T-cell (primary cell): ENCODE measurements at places on chromosomes 5 and 9.

DNA sequence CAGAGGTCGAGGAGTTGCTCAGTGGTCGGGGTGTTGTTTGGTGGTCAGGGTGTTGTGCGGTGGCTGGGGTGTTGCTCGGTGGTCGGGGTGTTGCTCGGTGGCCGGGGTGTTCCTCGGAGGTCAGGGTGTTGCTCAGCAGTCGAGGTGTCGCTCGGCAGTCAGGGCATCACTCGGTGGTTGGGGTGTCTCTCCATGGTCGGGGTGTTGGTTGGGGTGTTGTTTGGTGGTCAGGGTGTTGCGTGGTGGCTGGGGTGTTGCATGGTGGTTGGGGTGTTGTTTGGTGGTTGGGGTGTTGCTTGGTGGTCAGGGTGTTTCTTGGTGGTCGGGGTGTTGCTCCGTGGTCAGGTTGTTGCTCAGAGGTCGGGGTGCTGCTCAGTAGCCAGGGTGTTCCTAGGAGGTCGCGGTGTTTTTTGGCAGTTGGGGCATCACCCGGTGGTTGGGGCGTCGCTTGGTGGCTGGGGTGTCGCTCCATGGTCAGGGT lies 11.0 kb upstream of the GPSM1 start:
- peak; percentile 38 for DNase-seq

- no peak for DNase-seq
Observed at GRCh38 chr9:68927165-68927564, 86.7 kb downstream of the PRKACG start.

DNA sequence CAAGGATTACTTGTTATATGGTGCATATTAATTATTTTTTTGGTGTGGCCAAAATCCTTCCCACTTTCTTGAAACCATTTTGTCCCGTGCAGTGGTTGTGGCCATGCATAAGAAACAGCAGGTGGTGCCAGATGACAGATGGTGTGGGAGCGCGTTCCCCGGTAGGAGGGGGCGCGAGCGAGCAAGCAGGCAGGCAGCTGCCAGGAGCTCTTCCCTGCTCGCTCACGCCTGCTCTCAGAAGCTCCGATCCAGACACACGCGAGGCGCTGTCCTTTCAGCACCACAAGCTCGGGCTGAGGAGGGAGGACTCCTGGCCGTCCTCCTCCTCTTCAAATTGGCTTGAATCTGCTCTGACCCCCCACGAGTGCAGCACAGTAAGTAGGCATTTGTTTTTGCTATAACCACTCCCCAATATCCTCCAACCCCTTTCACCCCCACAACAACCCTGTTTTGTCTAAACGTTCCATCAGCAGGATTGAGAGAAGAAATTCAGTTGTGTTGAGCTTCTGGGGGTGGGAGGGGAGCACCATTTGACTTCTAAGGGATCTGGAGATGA lies at the start of gene NSG2:
TSS of gene NSG2 (plus strand) at position 237 of the 556 bp plus-strand sequence. CDS start 1,050 bp downstream, outside the sequence.
- no peak for DNase-seq

DNA sequence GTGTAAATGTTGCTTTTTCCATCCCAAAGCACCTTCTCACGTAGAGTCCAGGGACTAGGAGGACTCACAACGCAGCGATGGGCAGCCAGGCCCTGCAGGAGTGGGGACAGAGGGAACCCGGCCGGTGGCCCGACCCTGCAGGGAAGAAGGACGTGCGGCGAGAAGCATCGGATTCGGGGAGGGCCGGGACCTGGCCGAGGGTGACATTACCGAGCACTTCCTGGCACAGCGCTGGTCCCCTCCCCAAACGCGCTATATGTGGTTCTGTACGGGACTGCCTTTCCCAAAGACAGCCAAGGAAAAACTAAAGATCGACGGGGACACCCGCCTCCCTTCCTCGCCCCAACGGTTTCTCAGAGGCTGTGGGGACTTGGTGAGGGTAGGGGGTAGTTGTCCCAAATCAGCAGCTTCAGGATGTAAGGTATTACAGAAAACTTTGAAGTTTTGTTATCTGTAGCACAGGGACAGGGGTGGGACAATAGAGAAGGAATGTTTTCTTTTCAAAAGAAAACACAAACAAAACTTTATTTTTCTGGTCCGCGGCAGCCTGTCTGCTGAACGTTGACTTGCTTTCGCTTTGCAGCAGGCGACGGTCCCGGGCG lies 887 bp upstream of the MAP3K1 start:
- DNase-seq = peak; percentile 47

GRCh38 chr5:134479839-134480238 lies 45.6 kb upstream of the JADE2 start:
- DNase-seq = no peak

DNA sequence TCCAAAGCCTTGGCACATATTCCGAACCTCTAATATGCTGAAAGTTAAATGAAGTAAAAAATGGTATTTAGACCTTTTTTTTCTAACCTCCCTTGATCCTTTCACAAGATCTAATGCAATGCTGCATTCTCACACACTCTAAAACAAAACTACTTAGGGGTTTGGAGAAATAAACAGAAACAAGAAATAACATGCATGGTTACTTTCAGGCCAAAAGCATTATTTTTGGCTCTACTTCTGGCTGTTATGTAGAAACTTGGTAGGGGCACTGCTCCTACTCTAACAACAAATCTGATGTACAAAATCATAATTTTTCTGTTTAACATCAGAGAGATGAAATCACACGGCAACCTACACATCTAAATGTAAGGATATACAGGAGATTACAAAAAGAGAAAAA lies 51.2 kb downstream of the CHD1 start:
- DNase-seq = no peak

GRCh38 chr5:44997506-44997905 lies 188.8 kb downstream of the MRPS30 start:
- no peak for DNase-seq

DNA sequence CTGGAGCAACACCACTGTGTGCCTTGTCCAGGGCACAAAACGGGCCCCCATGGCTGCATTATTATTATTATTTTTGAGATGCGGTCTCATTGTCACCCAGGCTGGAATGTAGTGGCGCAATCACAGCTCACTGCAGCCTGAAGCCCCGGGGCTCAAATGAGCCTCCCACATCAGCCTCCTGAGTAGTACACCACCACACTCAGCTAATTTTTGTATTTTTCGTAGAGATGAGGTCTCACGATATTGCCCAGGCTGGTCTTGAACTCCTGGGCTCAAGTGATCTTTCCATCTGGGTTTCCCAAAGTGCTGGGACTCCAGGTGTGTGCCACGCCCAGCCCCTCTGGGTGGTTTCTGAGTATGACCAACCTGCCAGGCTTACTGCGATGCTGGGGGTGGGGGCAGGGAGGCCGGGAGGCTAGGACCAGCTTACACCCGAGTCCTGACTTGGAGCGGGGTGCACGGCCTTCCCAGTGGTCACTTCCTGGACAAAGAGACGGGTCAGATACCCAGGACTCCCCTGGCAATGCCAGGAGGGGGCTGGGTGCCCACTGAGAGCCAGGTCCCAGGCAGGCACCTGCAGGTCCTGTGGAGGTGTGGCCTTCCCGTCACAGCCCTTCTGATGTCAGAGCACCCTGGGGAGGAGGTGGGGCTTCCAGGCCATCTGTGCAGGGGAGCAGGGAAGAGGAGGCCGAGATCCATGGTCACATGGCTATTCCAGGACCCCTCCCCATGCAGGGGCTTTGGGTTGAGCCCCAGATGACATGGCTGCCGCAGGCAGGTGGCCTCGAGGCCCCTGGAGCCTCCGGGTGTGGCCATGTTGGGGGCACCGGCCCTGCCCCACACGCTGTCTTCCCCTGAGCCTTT lies 8.3 kb upstream of the NRARP start:
- no peak for DNase-seq
